ENCODE measurements at places on chromosomes 2 and 18.

- DNase-seq, result peak; percentile 30
Observed at GRCh38 chr2:183031911-183032794, 6.1 kb downstream of the NCKAP1 start.

DNA sequence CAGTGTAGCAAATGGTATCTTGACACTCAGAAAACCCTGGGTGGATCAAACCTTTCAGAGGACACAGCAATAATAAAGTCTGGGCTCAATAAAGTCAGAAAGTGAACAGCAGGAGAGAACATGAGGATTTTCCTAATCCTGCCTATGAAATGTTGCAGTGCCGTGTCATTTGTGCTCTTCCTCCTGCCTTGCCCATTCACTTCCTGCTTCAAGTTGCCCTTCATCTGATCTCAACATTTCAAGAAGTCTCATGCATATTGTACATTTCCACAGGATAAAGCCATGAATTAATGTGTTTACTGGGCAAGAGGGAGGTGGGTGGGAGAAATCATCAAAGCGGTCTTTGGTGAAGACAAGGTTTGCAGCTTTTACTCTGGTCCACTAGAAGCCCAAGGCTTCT, 51.1 kb upstream of the STPG4 start:
- no peak for DNase-seq

- DNase-seq, result peak; percentile 45
Observed at GRCh38 chr2:166764216-166764615, 124.1 kb upstream of the XIRP2 start.

- DNase-seq, result no peak
Observed at GRCh38 chr18:36608107-36608506, 220.7 kb downstream of the TPGS2 start.

GRCh38 chr18:37452682-37453385, 112.8 kb downstream of the CELF4 start:
- DNase-seq, result no peak

- DNase-seq, result no peak
Observed at GRCh38 chr2:146572598-146572997, 1272.2 kb upstream of the ACVR2A start.

GRCh38 chr18:51164342-51164741, 33.1 kb downstream of the MEX3C start:
- DNase-seq, result no peak

GRCh38 chr2:134677856-134678756, 40.7 kb downstream of the TMEM163 start:
- DNase-seq, result peak; percentile 51

GRCh38 chr2:197613509-197613987, 61.8 kb downstream of the RFTN2 start:
- peak; percentile 97 for DNase-seq

DNA sequence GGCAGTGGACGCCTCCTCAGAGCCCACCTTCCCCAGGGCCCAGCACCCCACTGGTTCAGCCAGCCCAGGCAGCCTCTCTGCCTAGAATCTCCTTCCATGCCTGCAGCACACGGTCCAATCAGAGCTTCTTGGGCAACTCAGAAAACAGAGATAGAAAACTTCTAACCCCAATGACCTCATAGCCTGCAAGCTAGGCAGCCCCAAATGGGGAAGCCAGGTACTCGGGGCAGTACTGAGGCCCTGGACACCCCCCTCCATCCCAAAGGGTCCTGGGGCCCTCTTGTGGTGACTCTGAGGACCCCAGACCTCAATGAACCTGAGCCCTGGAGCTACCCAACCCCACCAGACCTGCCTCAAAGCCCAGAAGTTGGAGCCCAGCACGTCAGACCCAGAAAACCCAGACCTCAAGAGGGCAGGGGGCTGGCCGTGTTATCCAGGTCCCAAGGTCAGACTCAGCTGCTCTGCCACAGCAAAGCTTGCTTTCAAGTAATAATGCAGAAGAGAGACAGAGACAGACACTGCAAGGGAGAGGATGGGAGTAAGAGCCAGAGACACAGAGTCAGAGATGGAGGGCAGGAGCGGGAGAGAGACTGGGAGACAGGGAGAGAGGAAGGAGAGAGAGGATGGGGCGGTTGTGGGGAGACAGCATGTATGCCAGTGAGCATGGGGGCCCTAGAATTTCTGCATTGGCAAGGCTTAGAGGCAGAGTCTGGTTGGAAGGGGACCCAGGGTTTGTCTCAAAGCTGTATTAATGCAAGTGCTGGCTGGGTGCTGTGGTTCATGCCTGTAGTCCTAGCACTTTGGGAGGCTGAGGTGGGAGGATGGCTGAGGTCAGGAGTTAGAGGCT, 28.2 kb downstream of the SERTAD2 start:
- DNase-seq, result no peak

GRCh38 chr2:54999182-54999581, 51.1 kb downstream of the RTN4 start:
- no peak for DNase-seq

- DNase-seq, result no peak
Observed at GRCh38 chr2:72931280-72931910, 14.1 kb downstream of the EMX1 start.

GRCh38 chr2:132671151-132671835, 1.3 kb upstream of the LYPD1 start:
- peak; percentile 3 for DNase-seq

DNA sequence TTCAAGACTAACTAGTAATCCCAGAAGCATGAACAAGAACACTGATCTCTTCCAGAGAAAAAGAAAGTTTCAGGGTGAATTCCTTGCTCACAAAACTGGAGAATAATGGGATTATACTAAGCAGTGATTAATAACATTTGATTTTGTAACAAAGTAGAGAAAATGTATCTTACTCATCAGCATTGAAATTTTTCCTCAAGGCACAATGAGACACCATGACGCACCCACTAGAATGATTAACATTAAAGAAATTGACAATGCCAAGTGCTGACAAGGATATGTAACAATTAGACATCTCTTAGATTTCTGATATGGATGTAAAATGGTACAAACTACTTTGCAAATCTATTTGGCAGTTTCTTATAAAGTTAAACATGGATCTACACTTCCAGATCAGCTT, 101.1 kb upstream of the EPHA4 start:
- DNase-seq, result no peak

DNA sequence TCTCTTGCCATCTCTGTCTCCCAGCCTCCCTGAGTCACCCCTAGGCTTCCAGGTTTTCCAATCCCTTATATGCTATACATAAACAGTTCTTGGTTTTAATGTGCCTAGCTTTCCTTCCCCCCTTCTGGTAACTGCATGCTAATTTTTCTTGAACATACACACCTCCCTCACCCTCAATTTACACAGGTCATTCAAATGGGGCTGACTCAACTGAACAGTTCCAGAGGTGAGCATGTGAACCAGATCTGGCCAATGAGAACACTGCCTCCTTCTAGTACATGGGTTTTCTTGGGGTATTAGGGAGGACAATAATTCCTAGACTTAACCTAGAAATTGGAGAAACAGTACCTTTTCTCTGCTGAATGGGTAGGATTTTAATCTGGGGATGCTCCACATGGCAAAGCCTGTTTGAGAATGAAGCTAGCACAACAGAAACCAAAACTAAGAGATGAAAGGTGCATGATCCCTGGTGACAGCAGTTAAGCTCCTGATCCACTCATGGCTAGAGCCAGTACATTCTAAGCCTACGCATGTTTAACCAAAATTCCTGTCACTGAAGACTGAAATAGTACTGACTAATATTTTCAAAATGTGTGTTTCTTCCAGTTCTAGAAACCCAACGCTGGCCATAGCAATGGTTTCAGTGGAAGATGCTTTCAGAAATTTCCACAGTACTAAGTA, 11.8 kb downstream of the SLC25A12 start:
- no peak for DNase-seq

DNA sequence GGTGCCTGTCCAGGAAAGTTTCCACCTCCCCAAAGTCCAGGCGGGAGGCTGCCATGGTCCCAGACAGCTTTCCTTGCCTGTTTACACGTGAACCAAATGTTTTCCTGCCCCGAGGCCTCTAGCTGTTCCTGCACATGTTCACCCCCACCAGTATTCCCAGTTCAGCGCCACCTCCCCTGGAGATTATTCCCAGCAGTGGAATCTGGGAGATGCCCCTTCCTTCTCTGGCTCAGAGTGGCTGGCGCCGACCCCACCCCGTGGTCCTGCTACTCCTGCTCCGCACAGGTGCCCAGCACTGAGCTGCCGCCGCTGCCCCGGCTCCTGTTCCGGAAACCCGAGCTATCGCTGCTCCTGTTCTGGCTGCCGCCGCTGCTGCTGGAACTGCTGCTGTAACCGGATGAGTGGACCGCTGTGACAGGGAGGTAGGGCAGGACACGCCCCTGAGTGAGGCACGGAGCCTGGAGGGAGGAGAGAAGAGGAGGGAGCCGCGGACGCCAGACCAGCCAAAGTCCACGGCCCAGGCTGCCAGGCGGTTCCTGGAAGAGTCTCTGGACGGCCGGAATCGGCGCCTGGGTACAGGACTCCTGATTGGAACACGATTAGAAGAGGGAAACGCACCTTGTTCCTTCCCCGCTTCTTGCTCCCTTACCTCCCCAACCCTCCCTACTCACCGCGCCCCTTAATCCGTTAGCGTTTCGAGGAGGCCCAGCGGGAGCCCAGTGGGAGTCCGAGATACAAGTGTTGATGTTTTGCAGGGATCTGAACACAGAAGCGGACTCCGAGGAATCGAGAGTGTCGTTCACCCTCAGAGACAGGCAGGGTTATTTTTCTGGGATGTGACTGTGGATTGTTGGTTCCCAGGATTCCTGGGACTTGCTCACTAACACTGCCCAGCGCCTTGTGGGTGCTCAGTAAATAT, at the start of gene PDE11A:
TSS of gene PDE11A (minus strand) at position 395 of the 919 bp plus-strand sequence. CDS start at position 55, 340 bp downstream.
- DNase-seq, result peak; percentile 99

DNA sequence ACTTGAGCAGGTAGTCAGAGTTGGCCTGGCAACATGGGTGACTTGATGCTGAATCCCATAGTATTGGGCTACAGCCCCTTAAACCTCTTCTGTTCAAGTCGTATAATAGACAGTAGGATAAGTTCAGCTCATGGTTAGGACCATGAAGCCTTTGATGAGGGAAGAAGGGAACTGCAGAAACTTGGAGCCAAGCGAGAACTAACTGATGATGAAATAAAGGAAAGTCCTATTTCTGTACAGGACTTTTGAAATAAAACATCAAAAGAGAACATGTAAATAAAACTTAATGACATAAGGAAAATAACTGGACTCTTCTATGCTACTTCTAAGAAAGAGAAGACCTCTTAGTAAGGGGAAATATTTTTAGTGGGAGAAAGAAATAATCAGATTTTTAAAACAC, 51.2 kb upstream of the UGP2 start:
- DNase-seq, result no peak

DNA sequence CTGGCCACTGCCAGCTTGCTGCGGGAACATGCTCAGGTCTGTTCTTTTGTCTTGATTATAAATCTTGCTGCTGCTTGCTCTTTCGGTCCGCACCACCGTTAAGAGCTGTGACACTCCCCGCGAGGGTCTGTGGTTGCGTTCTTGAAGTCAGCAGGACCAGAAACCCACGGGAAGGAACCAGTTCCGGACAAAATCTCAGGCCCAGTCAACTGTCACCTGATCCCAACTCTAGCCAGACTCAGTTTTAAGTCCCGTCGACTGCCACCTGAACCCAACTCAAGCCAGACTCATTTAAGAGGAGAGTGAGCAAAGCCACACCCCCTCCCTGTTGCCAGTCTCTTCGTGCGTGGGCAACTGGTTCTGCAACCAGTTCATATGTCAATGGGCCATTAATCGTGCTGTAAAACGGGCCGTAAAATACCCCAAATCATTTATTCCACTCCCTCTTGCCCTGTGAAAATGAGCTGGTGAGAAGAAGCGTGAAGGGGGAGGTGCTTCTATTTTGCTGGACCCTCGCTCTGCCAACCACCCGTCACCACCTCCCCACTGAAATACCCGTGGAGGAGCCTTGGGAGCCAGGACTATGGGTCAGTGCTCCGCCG, 224.3 kb downstream of the NDUFA10 start:
- DNase-seq, result no peak

GRCh38 chr2:128564551-128564950, 245.9 kb upstream of the HS6ST1 start:
- no peak for DNase-seq

DNA sequence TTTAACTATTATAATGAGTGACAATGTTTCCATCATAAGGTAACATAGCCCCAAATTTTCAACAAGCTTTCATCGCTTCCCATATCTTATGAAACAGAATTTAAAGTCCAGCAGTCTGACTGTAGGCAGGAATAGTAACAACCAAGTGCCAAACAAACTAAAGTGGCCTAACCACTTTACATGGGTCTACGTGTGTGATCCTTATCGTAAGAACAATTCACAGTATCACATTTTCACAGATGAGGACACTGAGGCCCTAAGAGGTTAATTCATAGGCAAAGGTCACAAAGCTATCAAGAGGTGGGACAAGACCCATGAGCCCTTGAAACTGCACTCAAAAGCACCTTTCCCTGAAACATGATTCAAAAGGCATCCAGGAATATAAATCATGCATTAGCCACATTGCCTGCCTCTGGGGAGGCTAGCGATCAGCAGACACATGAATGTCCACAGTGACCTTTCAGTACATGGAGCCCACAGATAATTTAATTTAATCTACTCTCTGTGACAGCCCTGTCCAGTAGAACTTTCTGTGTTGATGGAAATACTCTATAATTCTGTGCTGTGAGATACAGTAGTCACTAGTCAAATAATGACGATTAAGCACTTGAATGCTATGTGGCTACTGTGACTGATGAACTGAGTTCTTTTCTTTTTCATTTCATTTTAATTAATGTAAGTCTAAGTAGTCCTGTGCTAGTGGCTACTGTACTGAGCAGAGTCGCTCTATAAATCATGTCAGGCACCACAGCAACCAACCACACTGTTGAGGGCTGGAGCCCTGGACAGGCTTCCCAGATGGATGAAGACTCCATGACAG, 30.3 kb downstream of the KIDINS220 start:
- no peak for DNase-seq

GRCh38 chr2:234339011-234339410, 157.9 kb downstream of the ARL4C start:
- no peak for DNase-seq

- DNase-seq, result no peak
Observed at GRCh38 chr2:233839447-233839820, 14.9 kb downstream of the HJURP start.

- DNase-seq, result no peak
Observed at GRCh38 chr18:22999212-22999611, 66.1 kb downstream of the RBBP8 start.

GRCh38 chr2:50614056-50614455, 417.9 kb downstream of the NRXN1 start:
- no peak for DNase-seq

- DNase-seq, result peak; percentile 53
Observed at GRCh38 chr2:179096090-179096489, 46.2 kb upstream of the CCDC141 start.

- DNase-seq, result no peak
Observed at GRCh38 chr2:212540341-212540740, 1.7 kb upstream of the ERBB4 start.

DNA sequence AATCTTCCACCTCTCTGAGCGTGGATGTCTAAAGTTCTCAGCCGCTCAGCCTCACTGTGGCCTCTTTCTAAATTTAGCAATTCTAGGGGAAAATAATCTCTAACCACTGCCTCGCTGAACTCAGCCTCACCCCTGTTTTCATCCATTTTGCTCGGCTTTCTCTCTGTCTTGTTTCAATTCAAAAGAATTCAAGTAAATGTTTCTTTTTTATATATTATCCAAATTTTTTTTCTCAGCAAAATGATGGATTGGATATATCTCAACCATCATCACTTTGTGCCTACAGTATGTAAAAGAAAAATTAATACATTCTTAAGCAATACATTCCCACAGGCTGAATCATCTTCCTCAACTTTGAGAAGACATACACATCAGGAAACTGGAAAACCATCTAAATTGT, 24.0 kb upstream of the GALNT5 start:
- no peak for DNase-seq

GRCh38 chr2:51291762-51292551, 260.0 kb upstream of the NRXN1 start:
- DNase-seq, result no peak
